GM19239 (cell line): ENCODE measurements at places on chromosomes 4 and X.

- no peak for DNase-seq
Measured at GRCh38 chrX:153889123-153889522, 3.1 kb upstream of the L1CAM start.

DNA sequence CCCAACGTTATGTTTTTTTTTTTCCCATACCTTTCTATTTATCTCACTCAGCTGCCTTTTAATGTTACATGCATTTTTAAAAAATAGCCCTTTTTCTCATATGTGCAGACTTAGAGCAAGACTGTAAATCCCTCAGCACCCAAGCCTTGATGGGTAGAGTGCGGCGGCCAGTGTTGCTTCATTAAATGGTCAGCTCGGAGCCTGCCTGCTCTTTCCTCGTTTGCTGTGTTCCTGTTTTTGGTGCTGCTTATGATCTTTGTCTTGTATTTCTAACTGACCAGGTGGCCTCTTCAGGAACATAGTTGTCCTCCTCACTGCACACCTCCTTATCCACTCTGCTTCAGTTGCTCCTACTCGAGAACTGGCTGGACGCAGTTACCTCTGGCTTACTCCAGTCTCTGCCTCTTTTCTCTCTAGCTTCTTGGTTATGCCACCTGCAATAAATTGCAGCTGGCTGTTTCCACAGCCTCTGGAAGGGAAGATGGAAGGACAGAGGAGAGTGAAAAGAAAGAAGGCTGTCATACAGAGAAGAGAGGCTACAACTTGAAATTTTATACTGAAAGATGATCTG, 10.7 kb downstream of the RBPJ start:
- DNase-seq: no peak

- no peak for DNase-seq
Measured at GRCh38 chr4:139509727-139510410, 46.1 kb downstream of the SETD7 start.

DNA sequence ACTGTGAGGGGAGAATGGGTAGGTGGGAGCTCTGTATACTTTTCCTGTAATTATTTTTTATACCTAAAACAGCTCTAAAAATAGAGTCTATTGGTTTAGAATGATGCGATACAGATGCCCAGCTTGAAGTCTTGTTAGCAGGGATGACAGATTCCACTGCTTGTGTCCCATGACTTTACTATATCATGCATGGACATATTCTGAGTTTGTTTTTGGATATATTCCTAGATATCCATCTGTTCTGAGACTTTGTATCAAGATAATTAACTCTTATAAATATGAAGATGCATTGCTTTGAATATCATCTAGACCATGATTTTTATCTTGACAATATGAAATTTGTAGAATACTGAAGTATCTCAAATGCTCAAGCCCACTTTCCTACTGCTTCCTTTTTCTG, 1058.1 kb downstream of the RAPGEF2 start:
- no peak for DNase-seq

DNA sequence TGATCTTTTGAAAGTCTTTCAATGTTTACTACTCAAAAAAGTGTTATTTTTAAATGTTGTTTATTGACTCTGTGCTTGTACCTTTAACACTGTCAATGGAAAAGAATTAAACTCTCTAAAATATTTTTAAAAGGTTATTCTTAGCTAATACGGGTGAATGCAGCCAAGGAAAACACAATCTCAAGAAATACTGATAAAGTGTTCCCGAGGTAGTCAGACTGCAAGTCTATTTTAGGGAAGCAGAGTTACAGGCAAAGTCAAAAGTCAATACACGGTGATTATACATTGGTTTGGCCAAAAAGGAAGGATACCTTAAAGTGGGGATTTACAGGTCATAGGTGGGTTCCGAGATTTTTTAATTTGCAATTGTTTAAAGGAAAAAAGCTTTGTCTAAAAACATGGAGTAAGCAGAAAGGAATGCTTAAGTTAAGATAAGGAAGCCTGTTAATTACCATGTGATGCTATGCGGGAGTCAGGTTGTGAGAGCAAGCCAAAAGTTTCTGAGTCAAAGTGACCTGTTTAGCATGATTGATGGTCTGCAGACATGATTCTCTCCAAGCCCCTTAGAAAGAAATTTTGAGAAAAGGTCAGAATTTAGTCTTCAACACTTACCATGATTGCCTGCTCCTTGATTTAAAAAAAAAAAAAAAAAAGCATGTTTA, 288.4 kb downstream of the KLHL4 start:
- DNase-seq: no peak

GRCh38 chr4:52728691-52729240, 22.5 kb downstream of the ERVMER34-1 start:
- no peak for DNase-seq

GRCh38 chr4:149793459-149793858, 22.2 kb downstream of the IQCM start:
- DNase-seq: no peak

- no peak for DNase-seq
Measured at GRCh38 chr4:8093587-8094274, 64.9 kb downstream of the ABLIM2 start.

DNA sequence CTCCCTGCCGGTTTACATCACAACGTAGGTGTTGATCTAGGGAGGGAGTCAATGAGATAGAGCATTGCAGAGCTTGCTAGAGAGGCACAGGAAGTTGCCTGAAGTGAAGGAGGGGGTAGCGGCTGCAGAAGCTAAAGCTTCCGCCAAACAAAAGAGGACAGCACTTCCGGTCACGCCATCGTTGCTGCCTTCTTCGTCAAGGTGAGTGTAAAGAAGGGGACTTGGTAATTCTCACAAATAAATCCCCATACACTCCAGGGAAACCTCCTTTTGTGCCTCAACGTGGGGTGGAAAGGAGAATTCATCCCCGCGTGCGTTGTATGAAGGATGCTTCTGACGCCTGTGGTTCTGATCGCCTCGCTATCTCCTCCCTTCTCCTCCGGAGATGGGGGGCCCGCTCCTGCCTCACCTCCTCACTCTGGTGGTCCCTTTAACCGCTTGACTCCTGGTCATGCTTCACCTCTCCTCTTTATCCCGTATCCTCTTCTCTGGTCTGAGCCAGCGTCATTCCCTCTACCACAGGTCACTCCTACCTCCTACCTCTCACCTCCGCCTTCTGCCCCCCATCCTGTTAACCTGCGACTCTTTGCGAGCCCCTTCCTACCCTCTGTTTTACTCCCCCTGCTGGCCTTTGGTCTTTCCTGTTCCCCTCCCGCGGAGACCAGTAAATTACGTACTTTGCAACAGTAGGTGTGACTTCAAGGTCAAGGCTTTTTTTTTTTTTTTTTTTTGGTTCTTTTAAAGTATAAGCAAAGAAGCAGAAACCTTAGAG, 59.9 kb downstream of the GSPT2 start:
- DNase-seq: peak; percentile 3

- no peak for DNase-seq
Measured at GRCh38 chrX:65702956-65703355, 35.5 kb downstream of the MSN start.

DNA sequence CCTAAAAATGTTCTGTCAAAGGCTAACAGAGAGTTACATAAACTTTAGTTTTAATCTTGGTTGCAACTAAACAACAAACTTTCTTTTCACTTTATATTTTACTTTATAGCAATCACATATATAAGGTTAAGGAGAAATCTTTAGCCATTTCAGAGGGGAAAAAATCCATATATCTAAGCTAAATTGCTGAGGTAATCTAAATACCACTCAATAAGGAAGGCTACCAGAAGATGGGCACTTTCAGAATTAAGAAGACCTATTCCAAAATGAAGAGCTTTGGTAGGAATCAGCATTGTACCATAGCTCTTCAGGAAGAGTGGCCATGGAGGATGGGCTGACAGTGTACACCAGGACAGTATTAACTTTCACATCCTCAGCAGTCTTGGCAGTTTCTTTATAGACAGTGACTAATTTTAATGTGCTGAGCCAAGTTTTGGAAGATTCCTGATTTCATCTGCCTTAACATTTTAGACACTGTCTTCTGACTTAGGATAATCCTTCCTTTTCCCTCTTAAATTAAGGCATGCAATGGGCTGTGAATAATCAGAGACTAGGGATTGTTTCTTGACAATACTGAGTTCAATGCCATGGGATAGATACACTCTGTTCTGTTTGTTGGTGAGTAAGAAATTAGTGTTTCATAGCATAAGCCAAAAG, 7.1 kb downstream of the FAT4 start:
- no peak for DNase-seq

DNA sequence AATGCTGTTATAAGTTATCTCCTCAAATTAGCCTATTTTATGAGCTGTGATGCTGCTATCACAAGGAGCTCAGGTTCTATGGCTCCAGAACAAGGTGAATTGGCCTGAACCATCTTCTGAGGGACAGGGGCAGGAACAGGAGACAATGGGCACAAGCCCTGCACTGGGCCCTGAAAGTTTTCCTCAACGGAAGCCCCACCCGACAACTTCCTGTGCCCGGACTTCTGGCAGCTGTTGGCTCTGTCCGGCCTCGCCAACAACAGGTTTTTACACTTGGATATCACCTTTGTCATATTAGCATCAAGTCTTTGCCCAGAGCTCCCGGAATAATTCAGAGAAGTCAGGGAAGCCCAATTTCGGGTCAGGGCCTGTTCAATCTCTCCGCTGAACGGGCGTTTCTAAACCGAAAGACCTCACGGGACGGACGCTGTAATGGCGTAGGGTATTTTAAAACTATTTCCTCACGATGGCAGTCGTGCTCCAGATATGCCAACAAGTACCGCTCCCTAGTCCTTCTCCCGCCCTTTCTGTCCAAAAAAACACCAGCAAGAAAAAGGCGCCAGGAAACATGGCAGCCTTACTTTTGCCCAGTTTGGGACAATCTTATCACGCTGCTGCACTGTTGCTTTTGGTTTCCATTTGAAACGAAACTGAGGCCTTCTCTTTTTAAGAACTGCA, 201.0 kb upstream of the STK26 start:
- no peak for DNase-seq

GRCh38 chr4:99852199-99852749, 35.6 kb downstream of the DAPP1 start:
- no peak for DNase-seq

DNA sequence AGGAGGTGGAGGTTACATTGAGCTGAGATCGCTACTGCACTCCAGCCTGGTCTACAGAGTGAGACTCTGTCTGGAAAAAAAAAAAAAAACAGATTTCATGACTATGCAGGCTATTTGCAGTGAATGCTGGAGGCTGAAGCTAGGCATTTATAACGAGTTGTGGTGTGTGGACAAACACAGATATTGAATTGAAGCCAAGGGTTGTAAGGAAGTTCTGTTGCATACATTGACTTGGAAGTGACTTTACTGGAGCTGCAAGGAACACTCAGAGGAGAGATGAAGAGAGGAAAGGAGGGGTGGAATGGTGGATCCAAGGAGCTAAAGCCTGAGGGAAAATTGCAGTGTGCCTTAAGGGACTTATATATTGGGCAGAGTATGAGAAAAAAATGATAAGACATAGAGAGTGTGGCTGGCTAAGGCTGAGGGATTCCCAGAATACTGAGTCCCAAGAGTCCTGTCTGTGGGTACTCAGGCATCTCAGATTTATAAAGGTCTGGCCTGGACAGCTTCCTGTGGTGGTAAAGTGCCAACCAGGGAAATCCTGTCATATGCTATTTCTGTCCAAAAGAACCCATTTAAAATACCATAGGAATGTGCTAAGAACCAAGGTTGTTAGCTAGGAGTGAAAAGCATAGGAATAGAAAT, 87.8 kb upstream of the GUCY1A1 start:
- no peak for DNase-seq

DNA sequence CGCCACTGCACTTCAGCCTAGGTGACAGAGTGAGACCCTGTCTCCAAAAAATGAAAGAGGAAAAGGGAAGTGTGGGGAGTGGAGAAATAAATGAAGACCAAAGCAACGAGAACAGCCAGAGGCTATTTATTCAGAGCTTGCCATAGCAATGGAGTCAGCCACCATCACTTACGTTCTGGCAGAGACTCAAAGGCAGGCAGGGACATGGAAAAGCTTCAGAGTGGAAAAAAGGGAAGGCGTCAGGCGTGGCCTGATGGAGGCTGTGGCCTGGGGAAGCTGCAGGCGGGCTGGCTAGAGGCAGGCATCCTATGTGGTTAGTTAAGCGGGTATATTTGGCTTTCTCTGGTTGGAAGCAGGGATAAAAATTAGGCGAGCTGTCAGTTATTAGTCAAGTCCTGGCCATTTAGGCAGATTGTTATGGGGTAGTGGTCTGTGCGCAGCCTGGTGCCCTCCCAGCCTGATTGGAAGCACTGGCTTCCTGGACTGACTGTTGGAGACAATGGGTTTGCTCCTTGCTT, 73.3 kb downstream of the DCTD start:
- DNase-seq: no peak

DNA sequence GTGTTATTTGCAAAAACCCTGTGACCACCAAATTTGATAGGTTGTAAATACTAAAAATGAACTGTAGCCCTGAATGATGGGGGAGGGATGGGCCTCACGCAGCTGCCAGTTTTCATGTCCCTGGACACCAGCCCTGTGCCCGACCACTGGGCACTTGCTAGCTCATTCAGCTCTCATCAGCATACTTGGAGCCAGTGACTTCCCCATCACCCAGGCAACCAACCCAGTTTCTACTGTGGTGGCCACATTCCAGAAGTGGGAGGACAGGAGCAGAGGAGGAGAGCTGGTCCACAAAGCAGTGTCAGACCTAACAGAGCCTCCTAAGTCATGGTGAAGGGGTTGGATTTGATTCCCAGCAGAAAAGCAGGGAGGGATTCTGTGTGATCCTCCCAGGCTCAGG, 128.2 kb downstream of the CPEB2 start:
- DNase-seq: no peak

GRCh38 chr4:168811786-168812651, 198.0 kb downstream of the CBR4 start:
- DNase-seq: no peak

GRCh38 chr4:145781351-145781750, 101.4 kb downstream of the C4orf51 start:
- no peak for DNase-seq

- no peak for DNase-seq
Measured at GRCh38 chr4:169252339-169253112, 18.2 kb downstream of the SH3RF1 start.

- DNase-seq: no peak
Measured at GRCh38 chr4:172011196-172011595, 198.0 kb downstream of the GALNTL6 start.

DNA sequence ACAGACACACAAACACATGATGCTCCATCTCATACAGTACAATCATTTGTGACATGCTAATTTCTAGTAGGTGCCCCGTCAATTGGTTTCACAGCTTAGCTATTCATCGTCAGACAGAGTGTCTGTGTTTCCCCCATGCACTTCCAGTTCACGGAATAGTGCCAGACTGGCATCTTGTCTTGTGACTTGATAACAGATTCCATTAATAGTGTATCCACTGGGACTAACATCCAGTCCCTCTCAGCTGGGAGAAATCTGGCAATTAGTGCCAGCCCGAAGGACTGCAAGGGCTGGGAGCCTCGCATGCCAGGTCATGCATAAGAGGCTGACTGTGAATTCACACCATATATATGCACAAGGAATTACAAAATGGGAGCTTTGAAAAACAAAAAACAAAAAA, 20.2 kb upstream of the GATB start:
- DNase-seq: no peak
